Hindlimb muscle (tissue), 1 donor: ENCODE measurements at places on chromosomes 11 and 22.

DNA sequence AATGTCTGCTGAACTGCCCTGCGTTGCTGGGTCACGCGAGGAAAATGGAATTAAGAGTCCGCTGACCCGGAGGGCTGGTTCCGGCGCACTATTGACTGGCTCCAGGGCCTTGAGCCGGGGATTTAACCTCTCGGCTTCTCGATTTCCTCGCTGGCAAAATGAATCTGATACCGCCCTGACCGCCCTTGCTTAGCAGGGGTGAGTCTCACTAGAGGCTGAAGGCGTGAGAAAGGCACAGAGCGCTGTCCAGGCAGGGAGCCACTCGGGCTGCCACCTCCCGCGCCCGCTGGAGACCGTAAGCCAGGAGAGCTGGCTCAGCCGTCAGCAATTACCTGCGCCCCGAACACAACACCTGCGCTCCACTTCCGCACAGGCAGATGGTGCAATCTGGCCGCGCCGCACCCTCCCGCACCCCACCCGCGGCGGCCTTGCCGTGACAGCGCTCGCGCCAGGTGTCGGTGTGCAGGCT is 65.6 kb downstream of the BUD13 start:
- no peak for DNase-seq

- no peak for DNase-seq
Measured at GRCh38 chr11:88398372-88398771, 60.8 kb upstream of the CTSC start.

DNA sequence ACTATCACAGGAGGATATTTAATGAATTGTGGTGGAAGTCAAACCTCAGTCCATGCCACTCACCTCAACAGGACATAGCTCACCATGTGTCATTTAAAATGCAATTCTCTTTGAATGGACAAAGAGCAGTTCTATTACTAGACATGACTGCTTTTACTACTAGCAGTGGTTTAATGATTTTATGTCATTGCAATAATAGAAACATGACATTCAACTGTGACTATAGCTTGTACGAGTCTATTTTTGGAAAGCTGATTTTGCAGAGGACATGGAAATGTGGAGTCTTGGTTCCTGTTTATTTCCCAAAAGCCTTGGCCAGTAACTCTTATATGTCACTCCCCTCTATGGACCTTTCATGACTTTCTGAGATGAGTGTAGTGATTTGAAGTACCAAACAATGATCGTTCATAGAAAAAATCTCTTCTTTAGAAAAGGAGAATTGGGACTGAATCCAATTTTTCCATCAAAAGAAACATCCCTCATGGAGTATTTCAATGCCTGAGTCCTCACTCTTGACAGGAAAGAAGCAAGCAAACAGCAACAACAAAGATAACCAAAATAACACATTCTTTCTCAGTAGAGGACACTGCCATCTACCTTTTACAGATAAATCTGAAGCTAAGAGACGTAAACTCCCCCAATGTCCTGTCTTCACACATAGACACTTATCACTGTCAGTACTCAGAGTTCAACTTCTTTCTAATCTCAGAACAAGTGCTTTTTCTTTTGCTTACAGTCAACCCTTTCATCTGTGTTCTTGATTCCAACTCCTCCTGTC is 233.4 kb downstream of the LRRC4C start:
- DNase-seq = no peak

DNA sequence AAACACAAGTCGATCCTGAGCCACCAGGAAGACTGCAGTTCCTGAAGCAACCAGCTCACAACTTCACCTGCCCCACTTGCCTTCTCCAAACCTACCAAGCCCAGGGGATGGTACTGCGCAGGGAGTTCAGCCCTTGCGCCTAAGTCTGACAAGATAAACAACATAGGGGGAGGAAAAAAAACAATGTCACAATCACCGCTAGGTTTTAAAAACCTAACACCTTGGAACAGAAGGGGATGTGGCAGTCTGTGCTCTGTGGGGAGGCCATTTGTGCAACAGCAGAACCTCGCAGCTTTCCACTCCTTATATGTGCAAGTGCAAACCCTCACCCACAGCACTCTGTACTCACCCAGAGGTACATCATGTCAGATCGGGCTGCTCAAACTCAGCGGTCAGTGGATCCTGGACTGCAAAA is 134.2 kb downstream of the RBFOX2 start:
- DNase-seq = no peak

- DNase-seq = no peak
Measured at GRCh38 chr11:27312110-27312509, 50.9 kb downstream of the CCDC34 start.

DNA sequence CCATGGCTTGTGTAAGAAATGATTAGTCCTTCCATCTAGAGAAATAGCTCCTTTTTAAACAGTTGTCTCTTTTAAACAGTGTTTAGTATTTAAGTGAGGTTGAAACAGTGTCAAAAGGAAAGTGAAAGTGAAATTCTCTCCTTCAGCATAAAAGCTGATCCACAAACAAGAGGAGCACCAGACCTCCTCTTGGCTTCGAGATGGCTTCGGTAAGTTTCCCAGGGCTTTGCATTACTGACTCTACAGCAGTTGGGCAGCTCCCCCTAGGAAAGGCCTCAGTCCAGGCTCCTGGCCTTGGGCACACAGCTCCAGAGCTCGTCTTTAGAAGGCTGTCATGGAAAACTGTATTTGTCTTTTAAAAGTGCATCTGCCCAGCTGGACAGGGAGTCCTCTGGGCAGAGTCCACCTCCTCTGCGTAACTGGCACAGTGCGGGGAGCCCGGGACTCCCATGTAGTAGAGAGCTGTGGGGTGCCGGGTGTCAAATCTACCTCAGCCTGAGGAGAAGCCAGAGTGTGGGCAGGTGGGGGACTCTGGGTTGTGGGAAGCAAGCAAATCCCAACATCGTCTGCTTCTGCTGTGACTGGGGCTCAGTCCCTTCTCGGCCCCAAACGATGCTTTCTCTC is at the start of gene PLAAT4:
Gene PLAAT4 (plus strand): TSS at position 140 of the 624 bp plus-strand sequence. CDS start 61 bp downstream, at position 201.
- peak; percentile 68 for DNase-seq

DNA sequence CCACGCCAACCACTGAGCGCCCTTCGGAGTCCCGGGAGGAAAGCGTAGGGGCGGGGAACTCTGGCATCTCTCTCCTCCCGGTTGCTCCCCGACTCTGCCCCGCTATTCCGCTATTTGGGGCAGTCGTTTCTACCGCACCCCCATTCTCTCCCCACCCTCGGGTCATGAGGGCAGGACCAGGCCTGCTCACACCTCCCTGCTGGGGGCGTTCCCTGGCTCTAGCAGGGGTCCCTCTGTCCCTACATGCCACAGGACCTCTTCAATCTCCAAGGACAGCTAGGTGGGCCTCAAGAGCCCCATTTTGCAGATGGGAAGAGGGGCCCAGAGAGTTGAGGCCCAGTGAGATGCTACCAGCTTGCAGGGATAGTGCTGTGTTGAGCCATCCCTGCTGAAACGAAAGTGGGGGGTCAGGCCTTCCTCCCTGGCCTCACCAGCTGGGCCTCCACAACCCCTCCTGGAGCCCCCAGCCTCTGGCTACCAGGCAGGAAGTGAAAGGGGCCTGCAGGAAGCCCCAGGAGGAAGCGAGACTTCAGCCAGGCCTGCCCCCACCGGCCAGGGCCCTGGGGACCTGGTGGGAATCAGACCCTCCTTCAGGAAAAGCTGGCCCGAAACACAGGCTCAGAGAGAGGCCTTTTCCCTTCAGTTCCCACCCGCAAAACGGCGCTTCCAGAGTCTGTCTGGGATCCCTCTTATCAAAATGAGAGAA is 5.5 kb upstream of the SHISA8 start:
- DNase-seq = no peak

DNA sequence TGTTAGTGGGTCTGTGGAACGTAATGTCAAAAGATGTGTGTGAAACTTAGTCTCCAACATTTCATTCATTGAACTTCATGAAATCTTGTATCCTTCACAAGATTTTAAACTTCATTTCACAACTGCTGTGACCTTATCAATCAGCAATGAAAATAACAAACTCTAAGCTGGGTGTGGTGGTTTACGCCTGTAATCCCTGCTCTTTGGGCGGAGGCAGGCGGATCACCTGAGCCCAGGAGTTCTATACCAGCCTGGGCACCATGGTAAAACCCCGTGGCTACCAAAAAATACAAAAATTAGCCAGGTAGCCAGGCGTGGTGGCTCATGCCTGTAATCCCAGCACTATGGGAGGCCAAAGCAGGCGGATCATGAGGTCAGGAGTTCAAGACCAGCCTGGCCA is 5.1 kb downstream of the CHKA start:
- no peak for DNase-seq

- no peak for DNase-seq
Measured at GRCh38 chr22:29753808-29754657, 12.8 kb downstream of the ZMAT5 start.

GRCh38 chr11:83583757-83584366 is 297.7 kb upstream of the CCDC90B start:
- DNase-seq = no peak

DNA sequence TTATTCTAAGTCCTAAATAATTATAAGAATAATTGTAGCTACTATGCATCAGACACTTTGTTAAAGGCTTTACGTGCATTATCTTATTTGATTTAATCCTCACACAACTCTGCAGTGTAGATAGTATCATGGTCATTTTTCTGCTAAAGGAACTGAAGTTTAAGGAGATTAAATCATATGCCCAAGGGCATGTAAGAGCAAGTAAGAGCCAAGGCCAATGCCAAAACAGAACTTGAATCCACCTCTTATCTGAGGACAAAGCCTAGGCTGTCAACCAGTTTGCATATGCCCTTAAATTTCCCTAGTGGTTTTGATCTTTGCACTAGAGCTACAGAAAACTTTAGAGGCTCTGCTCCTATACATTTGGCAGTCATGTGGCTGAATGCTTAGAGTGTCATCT is 65.6 kb upstream of the OR5AK2 start:
- DNase-seq = no peak

- peak; percentile 77 for DNase-seq
Measured at GRCh38 chr11:130442737-130443136, 5.7 kb upstream of the ADAMTS15 start.
